GM20000 (cell line): ENCODE measurements at places on chromosomes 5 and 9.

DNA sequence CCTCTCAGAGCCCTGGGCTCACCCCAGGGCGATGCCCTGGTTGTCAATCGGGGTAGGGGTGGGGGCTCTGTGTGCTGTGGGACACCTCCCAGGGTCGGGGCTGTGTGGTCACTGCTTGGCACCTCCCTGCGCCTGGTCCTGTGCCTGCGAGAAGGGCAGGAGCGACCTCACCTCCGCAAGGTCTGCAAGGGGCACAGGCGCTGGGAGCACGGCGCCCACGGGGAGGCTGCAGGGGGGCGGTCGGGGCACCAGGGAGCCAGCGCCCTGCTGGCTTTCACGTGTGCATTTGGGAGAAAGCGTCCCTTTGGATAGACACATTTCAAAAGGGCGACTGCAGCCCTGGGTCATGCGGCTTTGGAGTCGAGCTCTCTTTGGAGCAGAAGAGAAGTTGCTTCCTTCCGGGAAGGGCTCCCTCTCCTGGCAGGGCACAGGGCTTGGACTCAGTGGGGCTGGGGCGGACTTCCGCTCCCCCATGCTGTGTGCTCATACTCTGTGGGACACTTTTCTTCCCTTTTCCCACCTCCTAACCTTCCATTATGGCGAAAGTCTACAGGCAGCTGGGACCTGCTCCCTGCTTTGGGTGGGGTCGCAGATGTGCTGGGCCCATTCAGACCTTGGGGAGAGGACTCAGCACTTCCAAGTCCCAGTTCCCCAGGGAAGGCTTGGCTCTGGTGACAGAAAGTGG lies 52.9 kb upstream of the SLC28A3 start:
- no peak for DNase-seq

GRCh38 chr5:131289738-131290137 lies 25.9 kb downstream of the CDC42SE2 start:
- DNase-seq, result no peak

GRCh38 chr9:89483592-89484474 lies 14.1 kb downstream of the SEMA4D start:
- peak; percentile 87 for DNase-seq

GRCh38 chr5:59484618-59485017 lies 408.9 kb downstream of the PDE4D start:
- peak; percentile 7 for DNase-seq

DNA sequence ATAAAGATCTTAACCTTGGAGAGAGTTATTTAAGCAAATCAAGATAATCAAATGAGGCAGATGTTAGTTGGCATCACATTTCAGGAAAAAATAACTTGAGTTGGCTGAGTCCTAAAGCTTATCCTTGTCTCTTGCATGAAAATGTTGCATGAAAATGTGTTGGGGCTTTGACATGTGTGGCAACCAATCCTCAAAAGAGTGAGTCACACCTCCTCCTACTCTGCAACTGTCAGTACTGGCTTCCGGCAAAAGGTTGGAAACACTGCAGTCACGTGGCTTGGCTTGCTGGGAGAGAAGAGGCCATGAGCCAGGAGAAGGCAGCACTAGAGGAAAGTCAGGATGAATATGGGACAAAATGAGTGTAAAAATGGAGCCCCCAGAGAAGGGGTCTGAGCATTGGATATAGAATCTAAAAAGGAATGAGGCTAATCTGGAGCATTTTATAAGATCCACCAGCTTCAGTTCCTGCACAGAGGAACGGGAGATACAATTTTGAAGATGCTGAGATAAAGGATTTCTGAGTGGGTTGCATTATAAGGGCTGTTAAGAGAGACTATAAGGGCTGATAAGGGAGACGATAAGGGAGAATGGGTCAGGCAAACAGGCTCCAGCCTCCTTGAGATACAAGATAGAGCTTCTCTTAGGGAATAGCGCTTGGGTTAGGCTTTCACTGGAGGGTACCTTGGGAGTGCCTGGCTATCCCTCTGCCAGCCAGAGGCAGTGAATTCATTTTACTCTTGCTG lies 43.1 kb downstream of the SPATA31D1 start:
- DNase-seq, result no peak

DNA sequence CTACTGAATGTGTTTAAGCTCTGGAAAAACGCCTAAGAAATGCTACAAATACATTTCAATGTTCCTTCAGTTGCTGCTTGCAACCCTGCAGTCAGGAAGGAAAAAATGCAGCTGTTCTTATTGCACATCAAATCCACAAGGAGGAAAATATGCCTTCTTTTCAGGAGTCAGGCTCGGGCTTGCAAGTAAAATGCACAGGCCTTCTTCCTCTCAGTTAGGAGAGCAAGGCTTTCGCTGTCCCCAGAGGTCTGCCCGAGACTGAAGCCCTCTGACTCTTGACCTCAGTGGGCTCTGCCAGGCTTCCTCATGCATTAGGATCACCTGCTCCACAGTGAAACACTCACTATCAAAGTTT lies 899 bp upstream of the SHC3 start:
- DNase-seq, result no peak

- DNase-seq, result peak; percentile 38
Observed at GRCh38 chr5:53095931-53096525, 13.5 kb downstream of the MOCS2 start.
